SK-N-SH (cell line): ENCODE measurements at places on chromosomes 2 and 18. TPM values are rescaled to one million over a fixed set of nuclear protein-coding genes. Genes with fewer than 3 reads are reported as not detected.

IL36B gene
- polyA plus RNA-seq, result not detected in 2 replicates

MCM6 gene
- 18.4 and 18.9 TPM in 2 replicates for polyA plus RNA-seq

OSBPL1A gene
- polyA plus RNA-seq, result 21.3 and 26.1 TPM in 2 replicates

ORMDL1 gene
- polyA plus RNA-seq, result 99.2 and 196 TPM in 2 replicates

VWA3B gene
- not detected in 2 replicates for polyA plus RNA-seq

SIGLEC15 gene
- polyA plus RNA-seq, result 0.10 and 0.19 TPM in 2 replicates
